Hepatocyte (in vitro differentiated cells): ENCODE measurements at places on chromosomes 1 and 21. TPM values are rescaled to one million over a fixed set of nuclear protein-coding genes. Genes with fewer than 3 reads are reported as not detected.

TCP10L gene
- total RNA-seq, result 0.40 TPM in 1 of 2 replicates, not detected in the other

FAM89A gene
- 48.8 and 55.1 TPM in 2 replicates for total RNA-seq

WDR4 gene
- 4.2 and 6.4 TPM in 2 replicates for total RNA-seq

KDF1 gene
- 10.5 and 18.1 TPM in 2 replicates for total RNA-seq

GRCh38 chr1:22089134-22089571 lies 36.6 kb downstream of the CDC42 start:
- no peak for DNase-seq

DNA sequence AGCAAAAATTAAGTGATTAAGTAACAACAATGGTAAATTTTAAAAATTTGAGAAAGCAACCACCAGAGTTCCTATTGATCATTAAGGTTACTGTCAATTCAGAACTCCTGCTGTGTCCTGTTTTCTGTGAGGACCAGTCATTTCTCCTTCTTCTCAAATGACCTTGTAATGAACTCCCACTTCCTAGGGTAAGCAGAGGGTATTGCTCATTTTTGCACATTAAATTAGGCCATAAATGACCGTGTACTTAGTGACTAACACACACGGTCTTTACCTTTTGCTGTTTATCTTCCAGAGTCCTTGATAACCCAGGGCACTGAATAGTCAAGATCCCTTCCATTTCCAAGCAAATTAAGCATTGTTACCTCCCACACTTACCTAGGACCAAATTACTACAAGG lies 227.5 kb upstream of the LYPLAL1 start:
- DNase-seq, result peak; percentile 24

DNA sequence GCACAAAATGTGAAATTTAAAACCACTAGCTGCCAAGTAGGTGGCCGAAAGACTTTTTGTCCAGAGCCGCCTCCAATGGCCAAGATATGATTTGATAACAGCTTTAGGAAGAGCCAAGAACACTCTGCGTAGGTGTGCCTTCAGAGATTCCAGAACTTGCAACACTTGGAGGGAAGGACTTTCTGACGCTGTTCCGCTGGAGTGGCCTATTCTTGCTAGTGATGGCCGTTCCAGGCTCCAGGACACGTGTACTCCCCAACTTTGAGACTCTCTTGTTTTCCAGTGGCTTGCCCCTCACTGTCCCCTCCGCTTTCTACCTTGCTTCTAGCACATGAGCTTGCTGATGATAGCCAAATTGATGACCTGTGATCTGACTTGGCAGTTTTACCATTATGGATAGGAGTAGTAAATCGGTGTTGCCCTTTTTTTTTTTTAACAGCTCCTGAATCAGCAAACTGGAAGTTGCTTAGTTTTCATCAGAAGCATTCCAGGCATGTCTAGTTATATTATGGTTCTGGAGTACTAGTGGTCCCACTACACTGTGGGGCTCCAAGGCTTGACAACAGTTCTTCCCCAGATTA lies 1.0 kb downstream of the PRDX6 start:
- peak; percentile 72 for DNase-seq

DNA sequence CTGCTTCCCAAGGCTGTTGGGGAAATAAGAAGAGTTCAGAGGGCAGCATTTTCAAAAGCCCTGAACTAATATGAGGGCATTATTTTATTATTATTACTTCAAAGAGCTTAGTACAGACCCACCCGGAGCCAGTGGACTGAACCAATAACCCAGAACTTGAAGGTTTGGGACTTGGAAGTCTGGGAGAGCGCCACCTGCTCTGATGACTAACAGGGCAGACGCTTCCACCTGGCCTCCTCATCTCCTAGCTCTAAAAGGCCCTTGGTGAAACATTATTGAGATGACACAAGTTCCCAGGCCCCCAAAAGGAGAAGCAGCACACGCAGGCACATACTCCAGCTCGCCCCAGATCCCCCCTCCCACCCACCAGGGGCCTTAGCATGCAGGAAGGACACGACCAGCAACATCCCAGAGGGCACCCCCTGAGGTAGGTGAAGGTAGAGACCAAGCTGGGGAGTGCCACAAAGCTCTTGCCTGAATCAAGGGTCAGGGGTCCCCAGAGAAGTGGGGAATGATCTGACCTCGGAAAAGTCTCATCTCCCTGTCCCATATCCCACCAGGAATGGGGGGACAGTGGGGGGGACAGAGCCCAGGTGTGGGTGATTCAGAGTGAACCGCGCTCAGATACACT lies 1.3 kb downstream of the DLGAP3 start:
- no peak for DNase-seq

GRCh38 chr1:14915356-14916054 lies 238.0 kb upstream of the TMEM51 start:
- DNase-seq, result peak; percentile 66

GRCh38 chr1:14925336-14926136 lies 228.0 kb upstream of the TMEM51 start:
- no peak for DNase-seq

DNA sequence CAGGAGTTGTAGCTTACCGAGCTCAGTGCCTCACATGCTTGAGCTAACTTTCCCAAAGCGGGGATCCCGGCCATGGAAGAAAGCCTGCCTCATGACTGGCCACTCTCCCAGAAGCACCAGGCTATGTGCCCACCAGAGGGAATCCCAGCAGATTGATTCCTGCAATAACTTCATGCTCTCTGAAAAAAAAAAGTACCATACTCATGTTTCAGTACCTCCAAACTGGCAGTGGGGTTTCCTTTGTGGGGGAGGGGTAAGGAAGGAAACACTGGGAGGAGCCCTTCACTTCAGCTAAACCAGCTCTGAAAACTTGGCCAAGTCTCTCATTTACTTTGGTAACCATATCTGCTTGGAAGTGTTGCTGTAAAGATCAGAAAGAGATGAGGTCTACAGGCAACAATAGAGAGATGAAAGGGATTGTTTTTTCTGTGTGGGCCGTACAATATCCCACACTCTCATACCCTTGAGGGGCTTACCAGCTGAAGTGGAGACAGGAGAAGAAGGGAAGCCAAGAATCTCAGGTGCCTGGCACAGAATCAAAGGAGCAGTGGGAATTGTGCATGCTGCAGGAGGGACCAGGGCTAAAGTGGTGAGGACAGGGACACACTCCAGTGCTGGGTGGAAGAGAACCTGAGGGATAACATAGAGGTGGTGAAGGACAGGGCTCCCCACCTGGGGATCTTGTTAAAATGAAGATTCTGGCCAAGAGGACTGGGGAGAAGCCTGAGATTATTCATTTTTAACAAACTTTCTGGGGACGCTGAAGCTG lies 42.4 kb upstream of the TACSTD2 start:
- DNase-seq, result peak; percentile 27

DNA sequence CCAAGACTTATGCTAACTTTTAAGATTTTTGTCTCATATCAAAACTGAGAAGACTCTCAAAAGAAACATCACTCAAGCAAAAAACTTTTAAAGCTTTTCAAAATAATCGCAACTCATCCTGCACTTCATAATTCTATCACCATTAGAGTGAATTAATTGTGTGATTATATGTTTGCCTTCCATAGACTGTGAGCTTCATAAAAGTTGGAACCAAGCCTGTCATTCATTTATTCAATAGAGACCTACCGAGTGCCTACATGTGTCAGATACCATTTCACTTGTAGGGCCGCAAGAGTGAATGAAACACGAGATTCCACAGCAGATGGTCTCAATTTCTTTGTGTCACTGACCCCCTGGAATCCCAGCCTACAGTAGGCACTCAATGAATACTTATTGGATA lies 106.4 kb downstream of the RHOU start:
- DNase-seq, result no peak

- peak; percentile 98 for DNase-seq
Observed at GRCh38 chr1:150561254-150561973, 12.2 kb downstream of the ADAMTSL4 start.

GRCh38 chr1:31897526-31898100 lies 40.6 kb downstream of the PTP4A2 start:
- DNase-seq, result no peak
